Effector CD4-positive, alpha-beta T cell (primary cell): ENCODE measurements at places on chromosomes 3 and 15.

- DNase-seq, result no peak
These were observed 3.2 kb upstream of the ILDR1 start for GRCh38 chr3:122025296-122025695.

DNA sequence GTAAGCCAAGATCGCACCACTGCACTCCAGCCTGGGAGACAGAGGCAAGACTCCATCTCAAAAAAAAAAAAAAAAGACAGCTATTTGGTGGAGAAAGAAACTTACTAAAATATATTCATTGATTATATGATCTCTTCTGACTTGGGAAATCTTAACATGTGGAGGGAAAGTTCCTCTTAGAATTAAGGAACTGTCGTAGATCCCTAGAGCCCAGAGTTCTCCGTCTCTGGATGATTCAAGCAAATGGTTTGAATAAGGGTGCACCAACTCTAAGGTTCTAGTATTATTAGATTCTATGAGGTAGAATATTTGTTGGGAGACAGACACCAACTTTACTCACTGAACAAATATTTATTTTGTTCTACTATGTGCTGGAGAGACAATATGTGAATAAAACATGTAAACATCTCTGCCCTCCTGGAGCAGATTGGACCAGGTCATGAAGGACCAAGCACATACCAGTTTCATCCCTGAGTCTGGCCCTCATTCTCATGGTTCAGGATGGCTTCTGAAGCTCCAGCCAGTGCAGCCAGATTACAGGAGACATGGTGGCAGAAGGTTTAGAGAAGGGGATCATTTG, 129.7 kb downstream of the MITF start:
- no peak for DNase-seq

- DNase-seq, result no peak
These were observed 185.7 kb downstream of the LPP start for GRCh38 chr3:188339410-188340295.

DNA sequence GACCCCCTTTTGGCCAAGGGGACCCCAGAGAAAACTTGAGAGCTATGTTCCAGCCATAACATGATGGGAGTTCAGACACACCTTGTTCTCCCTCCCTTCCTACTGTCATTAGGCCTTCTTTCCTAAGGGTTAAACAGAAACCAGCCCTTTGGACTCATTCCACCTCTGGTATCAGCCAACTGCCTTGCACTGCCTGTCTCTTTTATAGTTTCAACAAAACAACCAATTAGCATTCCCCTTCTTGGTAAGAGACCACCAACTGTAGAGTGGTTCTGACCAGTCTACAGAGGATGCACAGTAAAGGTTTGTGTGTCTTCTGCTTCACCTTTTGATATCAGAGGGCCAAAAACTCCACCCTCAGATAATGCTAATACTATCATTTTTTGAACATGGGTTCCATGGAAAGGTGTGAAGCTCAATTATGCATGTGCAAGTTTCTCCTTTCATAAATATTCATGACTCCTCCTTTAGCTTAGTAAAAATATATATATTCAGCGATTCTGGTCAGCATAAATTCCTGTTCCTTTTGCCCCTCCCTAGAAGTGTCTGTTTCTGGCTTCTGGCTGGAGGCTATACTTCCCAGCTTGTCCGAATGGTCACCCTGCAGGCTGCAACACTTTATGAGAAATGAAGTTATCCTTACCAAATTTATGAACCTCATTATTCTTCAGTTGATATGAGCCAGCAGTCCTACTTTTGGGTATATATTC, 55.9 kb downstream of the SERP1 start:
- no peak for DNase-seq

GRCh38 chr3:94811836-94812235, 749.0 kb downstream of the NSUN3 start:
- no peak for DNase-seq

GRCh38 chr3:153657046-153657445, 464.1 kb upstream of the ARHGEF26 start:
- DNase-seq, result no peak

DNA sequence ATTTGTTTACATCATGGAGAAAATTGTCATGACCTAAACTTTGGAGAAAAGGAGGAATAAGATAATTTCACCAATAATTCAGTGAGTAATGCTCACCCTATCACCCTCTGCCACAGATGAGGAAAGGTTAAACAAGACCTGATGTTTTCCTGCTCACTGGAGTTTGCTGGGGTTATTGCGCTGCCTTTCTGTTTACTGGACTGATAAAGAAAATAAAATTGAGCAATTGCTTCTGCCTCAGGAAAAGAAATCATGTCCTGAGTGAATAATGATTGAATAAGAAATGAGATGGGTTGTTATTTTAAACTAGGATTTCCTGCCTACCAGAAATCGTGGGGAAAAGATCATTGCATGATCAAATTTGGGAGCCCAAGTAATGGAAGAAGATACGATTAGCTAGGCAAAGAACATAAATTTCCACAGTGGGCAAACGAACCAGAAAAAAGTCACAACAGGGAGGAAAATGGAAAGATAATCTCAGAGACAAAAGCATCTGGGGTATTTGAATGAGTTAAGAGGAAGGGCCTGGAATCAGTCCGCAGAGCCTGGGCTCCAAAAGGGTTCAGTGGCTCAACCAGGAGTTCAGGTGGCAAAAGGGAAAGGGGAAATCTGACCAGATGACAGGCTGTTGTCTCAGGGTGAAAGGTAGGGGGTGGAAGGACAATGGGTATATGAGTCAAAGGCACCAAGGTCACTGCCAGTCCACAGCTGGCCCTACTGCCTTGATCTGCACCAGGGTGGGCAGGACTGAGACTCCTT, 146.8 kb downstream of the FAM43A start:
- no peak for DNase-seq

DNA sequence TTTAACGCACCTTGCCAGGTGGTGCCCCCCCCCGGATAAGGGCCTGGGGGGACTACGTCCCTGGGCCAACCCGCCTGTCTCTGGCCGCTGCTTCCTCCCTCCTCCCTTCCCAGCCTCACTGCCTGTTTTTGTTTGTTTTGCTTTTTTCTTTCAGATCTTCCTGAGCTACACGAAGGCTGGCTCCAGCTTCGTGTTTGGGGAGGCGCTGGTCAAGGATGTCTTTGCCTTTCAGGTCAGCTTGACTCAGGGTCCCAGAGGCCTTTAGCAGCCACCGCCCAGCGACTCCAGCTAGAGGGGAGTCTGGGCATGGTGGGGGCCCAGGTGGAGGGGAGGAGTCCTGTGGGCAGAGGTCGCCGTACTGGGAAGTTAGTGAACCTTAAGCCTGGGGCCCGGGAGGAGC, 24.1 kb downstream of the SLC28A1 start:
- DNase-seq, result no peak

DNA sequence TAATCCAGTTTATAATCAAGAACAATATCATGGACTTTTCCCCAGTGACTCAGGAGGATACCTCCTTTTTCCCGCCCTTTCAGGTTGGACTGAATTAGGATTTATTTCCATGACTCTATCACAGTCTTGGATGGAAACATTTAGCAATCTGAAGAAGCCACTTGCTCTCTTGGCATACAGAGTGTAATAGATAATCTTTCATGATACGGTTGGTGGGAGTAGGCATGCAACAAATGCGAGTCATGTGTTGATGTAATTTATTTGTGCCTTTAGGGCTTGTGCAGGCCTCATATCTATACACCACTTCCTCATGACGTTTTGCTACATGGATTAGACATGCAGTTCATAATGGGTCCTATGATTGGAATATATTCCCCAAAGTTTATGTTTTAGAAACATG, 54.2 kb upstream of the MCTP2 start:
- DNase-seq, result no peak

DNA sequence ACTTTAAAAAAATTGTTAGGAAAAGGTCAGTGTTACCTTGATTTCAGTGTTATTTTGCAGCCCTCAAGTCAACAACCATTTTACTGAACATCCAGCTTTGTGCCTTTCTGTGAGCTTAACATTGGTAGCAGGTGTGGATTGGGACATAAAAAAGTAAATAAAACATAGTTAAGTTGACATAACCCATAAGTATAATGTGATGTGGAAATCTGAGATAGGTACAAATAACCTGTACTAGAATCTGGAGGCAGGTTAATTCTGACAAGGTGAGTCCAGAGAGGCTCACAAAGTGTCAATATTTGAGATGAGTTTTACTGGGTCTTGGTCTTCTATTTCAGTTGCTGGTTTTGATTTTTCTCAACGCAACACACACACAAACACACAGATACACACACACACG, 151.3 kb downstream of the LPP start:
- DNase-seq, result no peak

- no peak for DNase-seq
These were observed 71.3 kb downstream of the MESD start for GRCh38 chr15:80918196-80918783.

DNA sequence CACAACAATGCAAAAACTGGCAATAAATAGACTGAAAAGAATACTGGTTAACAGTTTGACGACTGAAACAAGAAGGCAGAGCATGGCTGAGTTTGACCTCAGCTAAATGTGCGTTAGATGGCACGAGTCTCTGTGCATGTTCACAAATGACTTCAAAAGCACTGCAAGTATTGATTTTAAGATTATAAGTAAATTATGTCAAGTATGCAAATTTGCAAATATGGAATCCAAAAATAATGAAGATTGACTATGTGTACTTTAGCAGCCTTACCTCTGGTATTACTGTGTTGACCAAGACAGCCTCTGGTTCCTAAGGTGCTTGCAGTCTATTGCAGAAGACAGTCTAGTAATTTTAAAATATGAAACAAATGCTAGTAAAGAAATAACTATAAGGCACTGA, 2.6 kb upstream of the EIF5A2 start:
- no peak for DNase-seq

DNA sequence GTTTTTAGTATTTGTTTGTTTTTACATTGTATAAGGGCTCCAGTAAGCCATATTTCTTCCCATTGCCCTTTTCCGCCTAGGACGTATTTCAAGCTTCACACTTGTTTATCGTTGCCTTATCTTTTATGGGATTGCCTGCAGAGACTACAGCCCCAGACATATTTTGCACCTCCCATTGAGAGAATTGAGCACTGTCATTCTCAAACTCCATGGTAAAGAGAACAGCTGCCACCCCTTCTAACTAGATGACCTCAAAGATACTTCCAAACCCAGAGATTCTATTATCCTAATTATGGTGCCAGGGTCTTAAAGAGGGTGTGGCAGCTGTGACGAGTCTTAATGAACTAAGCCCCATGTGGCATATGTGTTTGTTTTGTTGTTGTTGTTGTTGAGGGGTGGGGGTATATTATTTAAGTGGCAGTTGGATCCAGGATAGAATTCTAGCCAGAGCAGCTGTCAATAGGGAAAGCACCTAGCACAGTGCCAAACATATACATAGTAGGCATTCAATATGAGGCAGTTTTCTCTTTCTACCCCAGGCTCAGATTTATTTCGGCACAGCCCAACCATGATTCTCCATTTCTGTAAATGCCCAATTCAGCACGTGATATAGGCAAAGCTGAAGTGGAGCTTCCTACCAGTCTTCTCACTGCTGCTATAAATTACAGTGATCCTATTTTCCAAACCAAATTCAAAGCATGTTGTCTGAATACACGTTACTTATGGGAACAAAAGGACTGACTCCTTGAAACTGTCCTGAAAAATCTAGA, 932 bp upstream of the TP53BP1 start:
- DNase-seq, result no peak

GRCh38 chr3:49411535-49411967, 225 bp downstream of the RHOA start:
- DNase-seq, result peak; percentile 42

DNA sequence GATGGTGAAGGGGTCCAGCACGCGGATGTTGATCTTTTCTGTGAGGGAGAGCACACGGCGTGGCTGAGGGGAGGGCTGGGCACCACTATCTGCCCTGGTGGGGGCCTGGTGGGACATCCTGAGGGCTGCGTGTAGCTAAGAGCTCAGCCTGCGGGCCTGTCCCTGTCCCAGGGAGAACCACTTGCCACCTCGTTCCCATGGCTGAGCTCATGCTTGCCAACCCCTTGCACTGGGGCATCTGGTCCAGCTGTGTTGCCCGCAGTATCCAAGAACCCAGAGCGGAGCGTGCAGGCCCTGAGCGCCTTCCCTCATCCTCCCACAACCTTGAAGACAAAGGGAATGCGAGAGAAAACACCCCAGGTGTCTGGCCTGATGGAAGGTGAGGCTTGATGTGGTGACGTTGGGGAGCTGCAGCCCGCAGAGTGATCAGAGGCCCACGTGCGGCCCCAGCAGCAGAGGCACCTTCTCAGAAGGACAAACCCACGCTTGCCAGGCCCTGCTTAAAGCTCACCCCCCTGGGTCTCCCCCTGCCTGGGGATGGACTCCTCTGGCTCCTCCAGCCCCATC, 28.9 kb downstream of the TKT start:
- no peak for DNase-seq

DNA sequence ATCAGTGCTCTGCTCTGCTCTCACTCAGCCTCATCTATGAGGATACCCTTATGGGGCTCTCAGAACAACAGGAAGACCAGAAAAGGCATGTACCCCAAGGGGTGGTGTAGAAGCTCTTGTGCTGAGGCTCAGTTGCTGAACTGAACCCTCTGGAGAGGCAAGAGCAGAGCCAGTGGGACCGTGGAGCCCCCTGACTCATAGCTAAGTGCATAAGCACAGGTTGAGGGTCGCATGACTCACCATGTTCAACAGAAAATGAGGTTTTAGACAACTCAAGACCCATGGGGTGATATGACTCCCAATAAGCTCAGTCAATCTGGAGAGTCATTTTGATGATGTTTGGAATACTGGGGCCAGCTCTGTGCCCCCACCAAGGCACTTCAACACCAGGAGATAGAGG, 37.3 kb downstream of the CRYGS start:
- no peak for DNase-seq

- peak; percentile 43 for DNase-seq
These were observed 1.1 kb downstream of the PIAS1 start for GRCh38 chr15:68055224-68055705.

DNA sequence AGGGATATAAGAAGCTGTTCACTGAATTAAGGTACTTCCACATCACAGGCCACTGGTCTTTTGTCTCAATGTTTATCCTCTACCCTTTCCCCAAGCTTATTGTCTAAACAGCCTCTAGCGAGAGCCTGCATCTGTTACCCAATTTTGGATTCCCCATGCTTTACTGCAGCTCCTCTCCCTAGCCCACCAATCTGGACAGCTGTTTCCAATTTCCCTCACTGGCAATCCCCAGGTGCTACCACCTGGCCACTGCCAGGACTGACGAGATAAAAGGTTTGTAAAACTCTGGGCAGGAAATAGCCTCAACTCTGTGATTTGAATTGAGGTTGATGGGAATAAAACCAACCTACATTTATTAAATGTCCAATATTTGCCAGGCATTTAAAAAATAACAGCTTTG, 58.0 kb upstream of the TEX9 start:
- DNase-seq, result no peak

DNA sequence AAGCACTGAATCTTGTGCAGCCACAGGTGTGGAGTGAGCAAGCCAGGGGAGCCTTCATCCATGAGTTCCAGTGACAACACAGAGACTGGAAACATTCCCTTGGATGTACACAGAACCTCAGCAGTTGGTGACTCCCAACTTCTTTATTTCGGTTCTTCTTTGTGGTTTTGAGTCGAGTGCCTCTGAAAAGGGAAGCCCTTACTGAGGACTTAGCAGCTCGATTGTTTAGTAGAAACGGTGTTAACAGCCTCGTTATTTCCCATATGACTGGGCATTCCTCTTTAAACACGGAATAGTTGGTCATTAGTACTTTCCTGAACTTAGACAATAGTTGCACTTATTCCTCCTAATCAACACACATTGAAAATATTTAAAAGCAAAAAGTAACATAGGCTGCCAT, 7.7 kb downstream of the SLCO3A1 start:
- DNase-seq, result no peak
